Epithelial cell of esophagus (primary cell): ENCODE measurements at places on chromosomes 16 and 17.

- peak; percentile 65 for DNase-seq
Observed at GRCh38 chr17:74994440-74994839, 7.0 kb downstream of the CDR2L start.

GRCh38 chr16:86285421-86285820 lies 224.9 kb upstream of the FOXF1 start:
- DNase-seq: no peak

GRCh38 chr16:84547546-84548061 lies 43.1 kb upstream of the MEAK7 start:
- DNase-seq: no peak

- DNase-seq: peak; percentile 77
Observed at GRCh38 chr17:42347198-42347597, 41.0 kb downstream of the STAT3 start.

DNA sequence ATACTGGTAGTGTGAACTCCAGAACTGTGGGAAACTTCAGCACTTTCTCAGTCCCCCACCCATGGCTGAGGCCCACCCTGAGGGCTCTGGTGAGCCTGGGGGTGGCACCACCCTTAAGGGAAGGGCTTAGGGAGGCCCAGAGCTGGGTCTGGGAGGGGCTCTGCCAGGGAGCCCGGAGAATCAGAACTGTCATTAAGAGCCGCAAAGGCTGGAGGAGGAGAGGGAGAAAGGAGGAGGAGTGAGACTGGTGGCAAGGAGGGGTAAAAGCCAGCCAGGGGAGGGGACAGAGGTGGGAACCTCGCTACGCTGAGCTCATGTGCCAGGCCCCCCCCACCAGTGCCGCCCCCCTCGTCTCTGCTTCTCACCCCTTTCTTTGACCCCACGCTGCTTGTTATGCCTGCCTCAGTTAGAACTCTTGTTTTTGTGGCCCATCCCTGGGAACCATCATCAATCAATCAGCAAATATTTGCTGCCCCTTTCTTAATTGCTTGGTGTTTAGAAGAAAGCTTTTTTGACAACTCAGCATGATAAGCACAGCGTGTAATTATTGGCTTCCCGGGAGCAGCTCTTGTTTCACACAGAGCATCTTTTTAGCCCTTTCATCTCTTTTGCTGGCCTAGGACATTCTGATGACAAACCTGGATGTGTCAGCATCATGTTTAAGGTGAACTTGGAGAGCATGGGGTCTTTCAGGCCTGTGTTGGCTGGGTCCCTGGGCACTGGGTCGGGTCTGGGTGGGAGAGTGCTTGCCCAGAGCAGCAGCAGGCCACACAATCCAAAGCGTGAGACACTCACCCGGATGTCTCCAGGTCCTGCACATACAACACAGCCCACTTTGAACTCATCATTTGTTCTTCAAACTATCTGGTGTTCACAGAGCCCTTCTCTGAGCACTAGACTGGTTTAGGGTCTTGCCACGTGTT lies 77.7 kb downstream of the NETO2 start:
- no peak for DNase-seq

- DNase-seq: no peak
Observed at GRCh38 chr16:72551649-72552048, 379.7 kb upstream of the PMFBP1 start.

- no peak for DNase-seq
Observed at GRCh38 chr17:80765241-80765961, 220.8 kb downstream of the RPTOR start.

DNA sequence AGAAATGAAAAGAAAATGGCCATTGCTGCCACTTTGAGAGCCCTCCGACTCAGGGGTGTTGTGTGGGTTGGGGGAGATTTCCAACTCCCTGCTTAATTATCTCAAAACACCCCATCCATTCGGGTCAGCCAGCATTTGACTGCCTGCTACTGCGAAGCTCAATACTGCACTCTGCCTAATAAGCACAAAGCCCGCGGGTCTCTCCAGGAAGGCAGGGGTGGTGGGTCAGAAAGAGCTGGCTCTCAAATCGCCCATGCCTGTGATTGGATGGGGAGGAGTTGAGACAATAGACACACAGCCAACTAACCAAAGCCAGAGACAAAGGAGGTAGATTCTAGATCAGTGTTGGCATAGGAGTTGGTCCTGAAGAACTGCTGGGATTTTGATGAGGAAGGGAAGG lies 2.3 kb upstream of the XAF1 start:
- DNase-seq: no peak

DNA sequence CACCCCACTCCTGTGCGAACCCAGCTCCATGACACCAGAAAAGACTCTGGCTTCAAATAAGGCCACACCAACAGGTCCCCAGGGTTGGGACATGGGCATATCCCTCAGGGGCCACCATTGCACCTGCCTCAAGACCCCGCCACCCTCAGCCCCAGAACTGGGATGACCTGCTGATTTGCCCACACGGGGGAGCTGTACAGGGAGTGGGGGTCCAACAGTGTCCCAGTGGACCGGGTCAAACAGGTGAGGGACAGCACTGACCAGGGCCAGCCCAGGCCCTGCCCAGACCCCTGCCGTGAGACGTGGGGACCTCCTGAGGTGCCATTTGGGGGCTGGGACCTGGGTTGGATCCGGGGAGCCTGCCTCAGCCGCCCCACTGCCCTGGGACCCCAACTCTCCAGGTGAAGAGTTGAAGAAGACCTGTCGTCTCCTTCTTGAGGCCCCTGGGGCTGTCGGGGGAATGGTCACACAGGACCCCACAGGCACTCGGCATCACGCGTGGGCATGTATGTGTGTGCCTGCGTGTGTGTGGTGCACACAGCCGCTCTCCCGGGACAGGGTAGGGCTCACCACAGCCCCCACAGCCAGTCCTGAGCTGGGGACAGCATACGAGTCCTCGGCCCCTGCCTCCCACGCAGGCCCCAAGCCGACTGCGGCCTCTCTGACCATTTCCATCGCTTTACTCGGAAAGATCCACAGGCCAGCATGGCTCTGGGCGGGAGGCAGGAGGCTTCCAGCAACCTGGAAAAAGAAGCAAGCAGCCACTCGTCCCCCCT lies 34.2 kb upstream of the ZNF469 start:
- no peak for DNase-seq

GRCh38 chr17:73564843-73565242 lies 79.4 kb downstream of the SDK2 start:
- no peak for DNase-seq

- DNase-seq: no peak
Observed at GRCh38 chr17:8072341-8072728, 15.2 kb downstream of the ALOX12B start.

GRCh38 chr16:66169817-66170216 lies 196.7 kb upstream of the CDH5 start:
- no peak for DNase-seq

DNA sequence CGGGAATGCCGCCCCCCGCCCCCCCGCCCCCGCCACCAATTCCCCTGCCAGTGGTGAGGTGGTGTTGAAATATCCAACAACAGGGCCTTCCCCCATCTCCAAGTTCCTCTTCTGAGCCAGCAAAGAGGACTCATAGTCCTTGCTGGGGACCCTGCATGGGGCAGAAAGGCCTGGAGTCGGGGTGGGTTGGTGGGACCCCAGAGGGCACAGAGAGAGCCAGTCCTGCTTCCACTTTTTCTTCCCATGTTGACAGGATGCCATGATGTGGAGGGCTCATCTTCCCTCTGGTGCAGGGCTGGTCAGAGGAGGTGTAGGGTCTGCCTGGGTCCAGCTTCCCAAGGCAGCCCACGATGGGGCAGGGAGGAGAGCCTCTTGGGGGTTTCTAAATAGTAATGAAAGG lies 49.0 kb upstream of the PIK3R6 start:
- no peak for DNase-seq

- DNase-seq: peak; percentile 63
Observed at GRCh38 chr17:67566656-67567055, 151.1 kb upstream of the NOL11 start.

GRCh38 chr17:6494239-6494941 lies 50.1 kb downstream of the PIMREG start:
- DNase-seq: peak; percentile 60

DNA sequence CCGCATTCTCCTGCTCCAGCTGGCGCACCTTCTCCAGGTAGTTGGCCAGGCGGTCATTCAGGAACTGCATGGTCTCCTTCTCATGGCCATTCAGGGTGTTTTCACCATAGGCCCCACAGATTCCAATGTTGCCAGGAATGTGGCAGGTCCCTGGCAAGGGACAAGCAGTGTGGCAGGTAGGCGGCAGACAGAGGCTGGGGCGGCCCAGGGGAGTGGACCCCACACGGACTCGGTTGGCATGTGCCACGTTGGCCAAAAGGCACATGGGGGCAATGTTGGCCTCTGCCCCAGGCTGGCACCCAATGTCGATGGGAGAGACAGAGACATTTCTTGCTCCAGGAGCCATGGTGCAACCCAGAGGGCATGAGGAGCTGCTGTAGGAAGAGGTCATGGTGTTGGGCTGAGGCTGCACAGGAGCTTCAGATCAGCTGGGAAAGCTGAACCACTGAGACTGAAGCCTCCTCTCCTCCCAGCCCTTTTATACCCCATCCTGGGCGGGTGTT lies at the start of gene KRT38:
KRT38 (minus strand) TSS at position 453 of the 503 bp plus-strand sequence; CDS start at position 391, 62 bp downstream.
- DNase-seq: no peak

- peak; percentile 61 for DNase-seq
Observed at GRCh38 chr17:38579934-38580333, 25.8 kb downstream of the SRCIN1 start.

DNA sequence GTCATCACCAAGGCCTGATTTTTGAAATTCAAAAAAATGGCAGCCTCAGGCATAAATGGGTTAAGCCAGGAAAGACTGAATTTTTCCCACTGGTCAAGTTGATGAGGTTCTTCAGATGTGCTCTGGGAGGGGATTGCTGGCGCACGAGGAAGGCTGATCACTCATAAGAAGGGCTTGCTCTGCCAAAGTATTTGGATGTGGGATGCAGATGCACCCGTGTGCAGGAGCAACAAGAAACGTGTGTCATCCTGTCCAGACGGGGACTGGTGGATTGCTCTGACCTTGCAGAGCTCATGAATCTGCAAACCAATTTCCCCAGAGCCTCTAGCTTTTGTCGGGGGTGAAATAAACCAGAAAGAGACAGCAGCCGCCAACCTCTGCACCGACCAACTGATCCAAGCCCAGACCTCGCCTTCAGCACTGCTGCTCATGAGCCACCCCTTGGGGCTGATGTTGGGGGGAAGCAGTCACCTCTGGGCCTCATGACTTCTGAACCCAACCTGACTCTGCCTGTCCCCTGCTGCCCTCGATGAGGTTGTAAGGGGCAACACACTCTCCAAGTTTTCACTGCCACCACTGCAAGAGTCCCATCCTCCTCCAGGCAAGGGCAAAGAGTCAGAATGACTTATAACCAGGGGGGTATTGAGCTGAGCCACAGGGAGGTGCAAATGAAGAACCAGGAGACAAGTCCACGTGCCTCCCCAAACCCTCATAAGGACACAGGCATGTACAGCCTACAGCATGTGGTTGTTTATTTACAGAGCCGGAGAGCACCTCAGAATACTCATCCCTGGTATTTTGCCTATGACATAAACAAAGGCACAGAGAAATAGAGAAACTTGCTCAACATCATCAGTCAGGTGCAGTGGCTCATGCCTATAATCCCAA lies 452.0 kb downstream of the SOX9 start:
- peak; percentile 18 for DNase-seq

DNA sequence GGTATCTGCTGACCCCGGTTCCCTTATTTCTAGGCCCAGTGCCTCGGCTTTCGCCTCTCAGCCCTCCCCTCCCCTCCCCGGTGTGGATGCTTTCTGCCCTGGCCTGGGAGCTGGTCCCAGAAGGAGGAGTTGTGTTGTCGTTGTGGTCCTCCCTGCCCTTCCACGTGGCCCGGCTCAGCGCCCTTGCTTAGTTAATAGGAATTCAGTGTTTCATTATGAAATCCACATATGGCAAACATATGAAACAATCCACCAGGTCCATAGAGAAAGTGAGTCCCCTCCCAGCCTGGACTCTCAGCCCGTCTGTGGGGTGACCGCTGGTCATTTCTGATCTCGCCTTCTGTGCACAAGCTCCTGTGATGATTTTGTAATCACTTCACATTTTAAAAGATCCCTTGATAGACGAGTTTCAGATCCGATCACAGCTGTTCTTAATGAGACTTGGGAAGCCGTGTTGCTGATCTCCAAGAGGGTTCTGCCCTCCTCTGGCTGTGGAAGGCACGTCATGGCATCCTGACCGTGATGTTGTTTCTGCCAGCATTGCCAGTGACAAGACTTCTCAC lies 112.1 kb downstream of the BANP start:
- DNase-seq: no peak

DNA sequence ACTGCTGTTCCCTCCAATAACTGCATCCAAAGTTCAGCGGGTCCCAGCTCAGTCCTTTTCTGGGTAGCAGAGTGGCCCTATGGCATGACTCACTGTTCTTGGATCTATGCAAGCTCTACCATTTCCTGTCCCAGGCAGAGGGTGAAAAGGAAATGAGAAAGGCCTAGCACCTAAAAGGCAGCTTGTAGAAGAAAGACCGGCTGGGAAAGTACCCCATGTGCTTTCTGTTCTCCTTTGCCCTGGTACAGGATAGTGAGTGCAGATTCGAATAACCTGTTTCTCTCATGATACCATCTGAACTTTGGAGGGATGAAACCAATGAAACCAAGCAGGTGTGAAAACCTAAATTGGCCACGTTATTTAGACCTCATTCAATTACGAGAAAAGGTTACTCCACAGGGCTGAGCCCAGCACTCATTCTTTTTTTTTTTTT lies 12.7 kb upstream of the HASPIN start:
- DNase-seq: peak; percentile 55

DNA sequence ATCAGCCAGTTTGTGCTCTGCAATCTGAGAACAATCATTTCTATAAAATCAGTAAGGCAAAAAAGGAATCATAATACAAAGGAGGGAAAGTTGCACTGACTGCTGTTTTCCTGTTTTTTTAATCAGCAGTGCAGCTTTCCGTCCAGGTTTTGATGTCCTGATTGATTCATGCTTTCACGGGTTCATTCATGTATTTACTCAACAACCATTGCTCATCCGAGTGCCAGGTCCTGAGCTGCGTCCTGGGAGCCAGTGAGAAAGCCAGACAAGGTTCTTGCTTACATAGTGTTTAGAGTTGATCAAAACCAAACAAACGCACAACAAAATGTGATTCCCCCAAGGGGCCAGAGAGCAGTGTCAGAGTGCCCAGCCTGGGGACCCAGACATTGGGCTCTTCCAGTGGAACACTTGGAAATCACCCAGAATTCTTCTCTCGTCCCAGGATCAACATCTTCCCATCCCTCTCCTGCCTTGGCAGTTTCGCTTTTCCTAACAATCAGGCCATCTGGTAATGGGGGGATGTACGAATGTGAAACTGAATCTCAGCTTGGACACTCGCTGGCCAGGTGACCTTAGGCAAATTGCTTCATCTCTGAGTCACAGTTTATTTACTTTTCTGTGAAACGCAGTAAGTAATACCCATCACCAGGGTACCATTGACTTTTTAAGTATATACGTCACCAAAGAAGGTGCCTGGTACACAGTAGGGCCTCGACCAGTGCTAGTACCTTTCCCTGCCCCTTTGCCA lies 13.3 kb upstream of the C1QL1 start:
- peak; percentile 85 for DNase-seq

- DNase-seq: peak; percentile 71
Observed at GRCh38 chr17:42276359-42276608, at the start of gene STAT5B. STAT5B (minus strand) TSS chr17:42276391; CDS start chr17:42232127, 44,264 bp downstream.
